ENCODE measurements at places on chromosomes 6 and 20.
A peak's percentile ranks its signal among the peaks of the same experiment; 100 is the strongest.

- DNase-seq: no peak
These were observed 59.9 kb downstream of the DTD1 start for GRCh38 chr20:18647777-18648176.

DNA sequence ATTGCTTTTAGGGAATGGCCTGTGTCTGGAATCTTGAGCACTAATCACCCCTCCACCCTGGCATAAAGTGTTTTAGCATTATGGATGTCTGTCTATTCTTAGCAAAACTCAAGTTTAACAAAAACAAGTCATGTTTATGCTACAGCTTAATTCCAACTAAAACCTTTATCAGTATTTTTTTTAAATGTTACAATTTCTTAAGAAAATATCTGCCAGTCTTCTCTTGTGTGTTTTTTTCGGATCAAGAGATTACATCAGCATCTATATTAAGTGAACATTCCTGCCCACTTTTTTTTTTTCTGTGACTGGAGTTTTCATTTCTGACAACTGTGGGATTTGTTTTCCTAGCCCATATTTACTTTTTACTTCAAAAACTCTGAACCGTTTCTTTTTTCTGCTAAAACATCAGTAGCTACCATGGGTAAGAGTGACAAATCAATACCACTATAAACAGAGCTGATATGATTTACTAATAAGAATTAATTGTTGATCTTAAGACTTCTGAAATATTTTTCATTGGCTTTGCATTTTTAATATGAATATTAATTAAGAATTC is 94.3 kb downstream of the EDN1 start:
- no peak for DNase-seq

- DNase-seq: no peak
These were observed 3.5 kb downstream of the MCUR1 start for GRCh38 chr6:13810688-13811446.

- DNase-seq: no peak
These were observed 23.6 kb downstream of the BNIP5 start for GRCh38 chr6:36312854-36313648.

- DNase-seq: no peak
These were observed 59.5 kb downstream of the BFSP1 start for GRCh38 chr20:17471606-17472187.

DNA sequence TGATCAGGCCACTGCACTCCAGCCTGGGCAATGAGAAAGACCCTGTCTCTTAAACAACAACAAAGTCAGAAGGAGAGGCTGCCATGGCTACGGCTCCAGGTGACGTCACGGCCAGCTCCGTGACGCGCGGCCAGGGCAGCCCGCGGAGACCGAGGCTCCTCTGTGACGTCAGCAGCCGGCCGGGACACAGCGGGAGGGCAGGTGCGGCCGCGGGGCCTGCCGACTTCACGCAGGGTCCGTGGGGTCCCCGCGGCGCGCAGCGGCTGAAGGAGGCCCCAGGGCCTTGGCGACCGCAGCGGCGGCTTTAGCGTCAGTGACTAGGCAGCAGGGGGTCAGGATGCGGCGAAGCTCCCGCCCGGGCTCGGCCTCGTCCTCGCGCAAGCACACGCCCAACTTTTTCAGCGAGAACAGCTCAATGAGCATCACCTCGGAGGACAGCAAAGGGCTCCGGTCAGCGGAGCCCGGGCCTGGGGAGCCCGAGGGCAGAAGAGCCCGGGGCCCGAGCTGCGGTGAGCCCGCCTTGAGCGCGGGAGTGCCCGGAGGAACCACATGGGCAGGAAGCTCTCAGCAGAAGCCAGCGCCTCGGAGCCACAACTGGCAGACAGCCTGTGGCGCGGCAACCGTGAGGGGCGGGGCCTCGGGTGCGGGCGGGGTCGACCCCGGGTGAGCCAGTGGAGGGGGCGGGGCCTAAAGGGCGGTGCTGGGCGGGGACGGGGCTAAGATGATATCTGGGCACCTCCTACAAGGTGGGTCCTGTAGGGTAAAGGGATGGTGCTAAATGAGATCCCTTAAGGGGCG is at the start of gene SPAG4:
SPAG4 (plus strand) TSS at position 163 of the 798 bp plus-strand sequence; CDS start at position 338, 175 bp downstream.
- peak; percentile 100 for DNase-seq

- DNase-seq: no peak
These were observed 14.3 kb downstream of the PSMB9 start for GRCh38 chr6:32868257-32868788.

DNA sequence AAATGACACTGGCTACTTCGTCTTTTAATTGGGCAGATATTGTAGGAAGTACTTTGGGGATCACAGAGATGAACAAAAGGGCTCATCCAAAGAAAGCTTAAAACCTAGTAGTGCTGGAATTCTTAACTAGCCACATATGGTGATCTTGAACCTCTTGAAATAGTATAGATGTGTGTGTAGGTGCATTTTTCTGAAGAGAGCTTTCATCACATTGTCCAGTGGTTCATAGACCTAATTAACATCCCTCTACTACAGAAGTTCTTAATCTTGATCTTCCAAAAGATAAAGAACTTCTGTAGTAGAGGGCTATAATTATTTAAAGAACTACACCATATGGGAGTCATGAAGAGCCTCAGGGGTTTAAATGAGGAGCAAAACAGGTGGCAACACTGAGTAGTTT is 2.3 kb upstream of the PRIM2 start:
- no peak for DNase-seq

DNA sequence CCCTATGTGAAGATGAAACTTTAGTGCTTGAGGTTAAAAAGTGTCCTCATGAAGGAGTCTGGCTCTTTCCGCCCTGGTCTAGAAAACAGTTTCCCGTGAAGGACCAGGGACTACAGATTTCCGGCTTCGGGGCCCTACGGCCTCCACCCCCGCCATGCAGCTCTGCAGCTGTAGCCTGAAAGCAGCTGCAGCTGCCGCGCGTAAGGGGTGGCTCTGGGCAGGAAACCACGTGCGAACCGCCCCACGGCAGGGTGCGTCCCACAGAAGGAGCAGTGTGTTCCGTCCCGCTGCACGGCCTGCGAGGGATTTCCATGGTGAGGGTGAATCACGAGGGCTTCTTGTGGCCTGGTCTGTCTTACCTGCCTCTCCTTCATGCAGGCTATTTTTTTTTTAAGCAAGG is 117.0 kb downstream of the ERMARD start:
- no peak for DNase-seq

DNA sequence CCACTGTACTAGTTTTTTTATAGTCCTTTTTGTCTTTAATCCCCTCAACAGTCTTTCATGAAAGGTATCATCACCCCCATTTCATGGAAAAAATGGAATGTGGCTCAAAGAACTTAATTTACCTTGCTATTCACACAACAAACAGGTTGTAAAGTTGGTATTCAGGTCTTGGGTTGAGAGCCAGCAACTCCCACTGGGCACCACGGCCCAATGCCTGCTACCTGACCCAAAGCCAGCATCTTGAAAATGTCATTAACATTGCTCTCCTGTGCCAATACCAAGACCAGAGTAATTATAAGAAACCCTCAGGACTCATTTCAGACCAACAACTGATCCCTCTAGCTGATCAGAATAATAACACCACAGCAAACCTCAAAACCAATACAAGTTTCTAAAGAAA is 75.7 kb downstream of the METTL24 start:
- no peak for DNase-seq

DNA sequence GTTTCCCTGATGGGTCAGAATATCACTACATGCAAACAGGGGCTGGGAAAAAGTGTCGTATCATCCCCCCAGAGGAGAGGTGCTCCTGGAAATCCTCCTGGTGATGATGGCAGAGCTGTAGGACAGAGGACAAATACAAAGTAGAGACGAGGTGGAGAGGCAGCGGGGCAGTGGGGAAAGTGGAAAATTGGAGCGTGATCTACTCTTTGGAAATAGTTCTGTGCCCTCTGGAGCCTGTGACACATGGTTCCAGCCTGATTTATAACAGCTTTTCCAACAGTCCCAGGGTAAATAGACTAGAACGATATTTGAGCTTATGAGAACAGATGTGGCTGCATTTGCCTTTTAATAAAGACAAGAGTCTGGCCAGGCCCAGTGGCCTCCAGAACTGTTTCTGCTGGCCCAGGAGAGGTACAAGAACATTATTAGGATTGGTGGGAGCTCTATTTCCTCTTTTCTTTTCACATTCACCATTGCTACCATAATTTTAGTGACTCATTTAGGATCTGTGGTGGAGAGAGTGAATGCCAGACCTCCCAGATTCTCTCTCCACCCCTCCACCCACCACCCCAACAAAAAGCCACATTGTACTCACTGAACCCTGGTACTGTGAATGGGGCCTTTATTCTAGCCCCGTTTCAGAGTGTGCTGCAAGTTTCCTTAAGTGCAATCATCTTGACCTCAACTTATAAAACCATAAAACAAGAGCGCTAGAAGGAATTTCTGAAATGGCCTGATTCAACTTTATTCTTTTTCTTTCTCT is 78.3 kb downstream of the BTBD3 start:
- no peak for DNase-seq

GRCh38 chr6:53301801-53302537 is 46.8 kb downstream of the ELOVL5 start:
- no peak for DNase-seq

DNA sequence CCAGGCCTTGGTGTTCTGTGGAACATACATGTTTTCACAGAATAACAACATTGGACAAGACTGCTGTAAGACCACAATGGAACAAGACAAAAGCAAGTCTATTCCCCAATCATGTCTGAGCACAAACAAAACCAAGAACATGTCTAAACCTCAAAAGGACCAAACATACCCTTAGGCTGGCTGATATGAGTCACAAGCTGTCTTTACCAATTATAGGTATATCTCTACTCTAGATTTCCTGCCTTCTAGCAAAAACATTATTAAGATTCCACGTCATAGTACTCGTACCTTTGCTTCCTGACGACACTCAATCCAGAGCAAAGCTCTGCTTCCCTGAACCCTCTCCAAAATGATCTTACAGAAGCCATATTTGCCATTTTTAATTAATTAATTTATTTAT is 15.4 kb upstream of the L3MBTL1 start:
- DNase-seq: no peak

GRCh38 chr6:139923964-139924475 is 549.6 kb upstream of the CITED2 start:
- DNase-seq: no peak

GRCh38 chr20:33370291-33370690 is 31.0 kb downstream of the CDK5RAP1 start:
- peak; percentile 60 for DNase-seq

DNA sequence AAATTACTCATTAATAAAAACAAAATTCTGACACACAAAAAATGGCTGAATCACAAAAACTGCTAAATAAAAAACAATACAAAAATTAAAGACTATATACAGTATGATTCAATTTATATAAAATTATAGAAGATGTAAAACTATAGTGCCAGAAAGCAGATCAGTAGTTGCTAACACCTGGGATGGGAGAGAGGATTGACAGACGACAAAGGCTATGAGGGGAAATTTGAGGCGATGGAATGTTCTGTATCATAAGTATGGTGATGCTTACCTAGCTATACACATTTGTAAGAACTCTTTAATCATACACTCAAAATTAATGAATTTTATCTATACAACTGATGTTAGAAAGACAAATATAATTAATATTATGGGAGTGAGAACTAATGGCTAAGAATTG is 247.9 kb upstream of the GJE1 start:
- no peak for DNase-seq

DNA sequence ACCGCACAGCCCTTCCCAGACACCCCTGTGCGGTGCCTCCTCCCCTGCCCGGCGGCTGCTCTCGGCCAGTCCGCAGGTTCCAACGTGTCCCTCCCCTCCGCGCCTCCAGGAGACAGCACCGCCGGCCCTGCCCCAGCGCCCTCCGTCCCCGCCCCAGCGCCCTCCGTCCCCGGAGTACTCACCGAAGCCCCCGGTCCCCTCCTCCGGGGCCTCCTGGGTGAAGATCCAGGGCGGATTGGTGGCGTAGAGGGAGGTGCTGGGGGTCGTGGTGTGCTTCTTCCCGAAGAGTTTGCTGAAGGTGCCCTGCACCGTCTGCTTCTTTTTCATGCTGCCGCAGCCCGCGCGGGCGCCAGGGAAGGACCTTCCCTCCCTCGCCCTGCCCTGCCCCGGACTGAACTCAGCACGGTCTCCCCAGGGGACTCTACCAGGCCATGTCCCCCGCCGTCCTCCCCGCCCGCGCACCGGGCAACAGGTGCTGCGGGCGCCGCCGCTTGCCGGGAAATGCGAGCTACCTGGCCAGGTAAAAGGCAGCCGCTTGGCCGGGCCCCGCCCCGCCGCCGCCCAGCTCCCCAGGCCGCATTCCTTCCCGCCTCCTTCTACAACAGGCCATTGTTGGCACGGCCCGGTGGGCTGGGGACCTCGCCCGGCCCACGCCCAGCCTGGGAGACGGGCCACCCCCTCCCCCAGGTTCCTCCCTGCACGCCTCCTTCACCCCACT is at the start of gene C6orf132:
C6orf132 (minus strand) TSS at position 503 of the 718 bp plus-strand sequence; CDS start at position 327, 176 bp downstream.
- peak; percentile 84 for DNase-seq

GRCh38 chr6:38065734-38066305 is 246.3 kb downstream of the ZFAND3 start:
- no peak for DNase-seq

- DNase-seq: no peak
These were observed 2.3 kb downstream of the RNF24 start for GRCh38 chr20:4013041-4013440.

GRCh38 chr6:143556529-143556928 is 45.0 kb upstream of the FUCA2 start:
- no peak for DNase-seq
